ENCODE measurements at places on chromosomes 5 and 9. TPM values are rescaled to one million over a fixed set of nuclear protein-coding genes. Genes with fewer than 3 reads are reported as not detected.

The CER1 gene
- total RNA-seq = not detected

The CD14 gene
- 1.1 TPM for total RNA-seq

The EGFL7 gene
- 1.3 TPM for total RNA-seq

- no peak for DNase-seq
Observed at GRCh38 chr9:15187589-15187988, 119.4 kb downstream of the TTC39B start.

DNA sequence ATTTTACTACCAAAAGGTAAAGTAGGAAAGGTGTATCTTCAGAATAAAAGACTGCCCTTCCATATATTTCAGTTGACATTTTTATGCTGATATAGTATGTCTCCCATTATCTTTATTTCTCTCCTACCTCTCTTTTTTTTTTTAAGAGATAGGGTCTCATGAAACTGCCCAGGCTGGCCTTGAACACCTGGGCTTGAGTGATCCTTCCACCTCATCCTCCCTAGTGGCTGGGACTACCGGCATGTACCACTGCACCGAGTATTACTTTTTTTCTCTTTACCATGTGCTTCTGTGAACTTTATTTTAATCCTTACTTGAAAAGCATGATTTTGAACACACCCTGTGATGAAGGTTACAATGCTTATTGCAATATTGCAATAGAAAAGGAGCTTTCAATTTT, 42.7 kb downstream of the NIPBL start:
- no peak for DNase-seq

DNA sequence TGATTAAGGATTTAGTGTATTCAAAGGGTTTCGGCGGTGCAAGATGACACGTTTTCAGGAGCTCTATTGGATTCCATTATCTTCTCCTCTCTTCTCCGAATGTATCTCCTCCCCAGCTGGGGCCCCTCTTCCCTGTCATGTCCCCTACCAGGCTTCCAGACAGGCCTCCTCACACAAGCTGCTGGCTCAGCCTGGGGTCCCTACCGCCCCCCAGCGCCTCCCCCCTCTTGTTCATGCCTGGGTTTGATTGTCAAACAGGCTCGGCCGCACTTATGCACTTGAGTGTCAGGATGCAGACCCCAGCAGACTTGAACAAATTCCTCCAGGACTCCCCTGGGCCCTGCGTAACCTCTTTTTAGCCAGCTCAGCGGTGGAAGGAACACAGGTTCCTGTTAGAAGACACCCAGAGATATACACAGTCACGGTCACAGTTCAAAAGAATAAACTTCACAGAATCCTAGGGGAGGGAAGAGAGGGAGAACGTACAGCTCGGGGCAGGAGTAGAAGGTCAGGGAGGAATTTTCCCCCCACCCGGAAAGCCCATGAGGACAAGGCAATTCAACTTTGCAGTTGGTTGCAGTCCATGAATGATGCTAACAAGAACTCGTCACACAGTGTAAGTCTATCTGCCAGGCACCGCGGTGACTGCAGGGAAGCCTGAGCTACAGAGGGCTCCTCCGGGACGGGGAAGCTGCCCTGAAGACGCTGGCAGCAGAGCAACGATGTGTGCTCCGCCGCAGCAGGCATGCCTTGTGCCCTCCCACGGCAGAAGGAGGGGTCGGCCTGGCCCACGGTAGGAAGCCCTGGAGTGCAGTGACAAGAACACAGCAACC, 560.0 kb downstream of the BNC2 start:
- DNase-seq = no peak
